Neuronal stem cell (in vitro differentiated cells): ENCODE measurements at places on chromosomes 13 and 19.

- no peak for DNase-seq
These were observed 37.0 kb upstream of the PCDH9 start for GRCh38 chr13:67267136-67267535.

GRCh38 chr19:811506-812048 lies 10.2 kb downstream of the PLPPR3 start:
- DNase-seq = no peak

- no peak for DNase-seq
These were observed 1358.1 kb downstream of the EFNB2 start for GRCh38 chr13:105177265-105177900.

DNA sequence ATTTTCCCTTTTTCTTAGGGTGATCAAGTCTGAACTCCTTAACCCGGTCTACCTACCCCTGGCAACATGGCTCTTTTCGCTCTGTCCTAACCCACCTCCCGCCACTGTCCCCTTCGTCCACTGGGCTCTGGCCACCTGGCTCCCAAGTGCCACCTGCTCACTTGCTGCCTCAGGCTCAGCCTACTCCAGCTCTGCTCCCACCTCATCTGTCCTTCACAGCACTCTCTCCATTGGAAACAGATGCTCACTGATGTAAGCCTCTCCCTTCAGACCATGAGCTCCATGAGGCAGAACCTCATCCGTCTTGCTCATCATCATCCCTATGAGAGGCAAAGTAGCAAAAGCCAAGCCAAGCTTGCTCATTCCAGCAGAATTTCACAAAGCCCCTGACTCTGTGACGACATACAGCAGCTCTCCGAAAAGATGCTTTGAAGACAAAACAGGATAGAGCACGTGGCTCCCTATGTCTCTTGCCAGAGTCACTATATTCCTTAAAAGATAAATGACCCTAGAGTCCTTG lies 35.3 kb upstream of the AMER2 start:
- DNase-seq = no peak

GRCh38 chr13:33257841-33258807 lies 27.4 kb downstream of the STARD13 start:
- DNase-seq = no peak

DNA sequence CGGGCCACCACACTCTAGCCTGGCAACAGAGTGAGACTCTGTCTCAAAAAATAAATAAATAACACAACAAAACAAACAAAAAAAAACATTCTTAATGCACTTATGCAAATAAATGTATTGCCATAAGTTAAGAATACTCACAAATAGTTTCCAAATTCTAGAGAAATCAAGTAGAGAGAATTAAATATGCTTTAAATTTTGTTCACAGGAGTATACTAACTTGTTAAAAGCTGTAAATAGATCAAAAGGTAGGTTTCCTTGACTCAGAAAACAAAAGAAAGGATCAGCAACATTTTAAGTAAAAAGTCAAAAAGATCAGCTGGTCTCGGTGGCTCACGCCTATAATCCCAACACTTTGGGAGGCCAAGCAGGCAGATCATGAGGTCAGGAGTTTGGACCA lies 50.5 kb upstream of the ZNF429 start:
- no peak for DNase-seq
